ENCODE measurements at places on chromosomes 16 and 17.
A peak's percentile ranks its signal among the peaks of the same experiment; 100 is the strongest.

- DNase-seq: no peak
Measured at GRCh38 chr16:87057211-87057881, 259.8 kb downstream of the C16orf95 start.

GRCh38 chr16:4293181-4293716 lies 20.4 kb upstream of the TFAP4 start:
- no peak for DNase-seq

DNA sequence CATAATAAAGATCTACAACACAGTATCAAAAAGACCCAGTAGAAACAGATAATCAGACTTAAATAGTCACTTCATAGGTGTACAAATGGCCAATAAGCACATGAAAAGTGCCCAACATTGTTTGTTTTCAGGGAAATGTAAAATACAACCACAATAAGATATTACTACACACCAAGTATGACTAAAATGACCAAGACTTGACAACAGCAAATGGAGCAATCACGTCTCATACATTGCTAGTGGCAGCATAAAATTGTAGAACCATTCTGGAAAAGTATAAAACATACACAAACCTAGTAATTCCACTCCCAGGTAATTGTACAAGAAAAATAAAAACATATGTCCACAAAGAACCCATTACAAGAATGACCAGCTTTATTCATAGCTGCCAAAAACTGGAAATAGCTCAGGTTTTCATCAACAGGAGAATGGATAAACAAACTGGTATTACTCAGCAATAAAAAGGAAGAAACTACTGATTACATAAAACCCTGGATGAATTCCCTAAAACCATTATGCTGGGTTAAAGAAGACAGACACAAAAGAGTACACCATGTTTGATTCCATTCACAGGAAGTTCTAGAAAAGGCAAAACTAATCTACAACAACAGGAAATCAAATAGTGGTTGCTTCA lies 85.6 kb downstream of the TTC19 start:
- DNase-seq: peak; percentile 20

- no peak for DNase-seq
Measured at GRCh38 chr17:2697611-2698162, 13.9 kb downstream of the CLUH start.

All from fibroblast of skin of left biceps (primary cell).